ENCODE measurements at places on chromosomes 3 and 15.

DNA sequence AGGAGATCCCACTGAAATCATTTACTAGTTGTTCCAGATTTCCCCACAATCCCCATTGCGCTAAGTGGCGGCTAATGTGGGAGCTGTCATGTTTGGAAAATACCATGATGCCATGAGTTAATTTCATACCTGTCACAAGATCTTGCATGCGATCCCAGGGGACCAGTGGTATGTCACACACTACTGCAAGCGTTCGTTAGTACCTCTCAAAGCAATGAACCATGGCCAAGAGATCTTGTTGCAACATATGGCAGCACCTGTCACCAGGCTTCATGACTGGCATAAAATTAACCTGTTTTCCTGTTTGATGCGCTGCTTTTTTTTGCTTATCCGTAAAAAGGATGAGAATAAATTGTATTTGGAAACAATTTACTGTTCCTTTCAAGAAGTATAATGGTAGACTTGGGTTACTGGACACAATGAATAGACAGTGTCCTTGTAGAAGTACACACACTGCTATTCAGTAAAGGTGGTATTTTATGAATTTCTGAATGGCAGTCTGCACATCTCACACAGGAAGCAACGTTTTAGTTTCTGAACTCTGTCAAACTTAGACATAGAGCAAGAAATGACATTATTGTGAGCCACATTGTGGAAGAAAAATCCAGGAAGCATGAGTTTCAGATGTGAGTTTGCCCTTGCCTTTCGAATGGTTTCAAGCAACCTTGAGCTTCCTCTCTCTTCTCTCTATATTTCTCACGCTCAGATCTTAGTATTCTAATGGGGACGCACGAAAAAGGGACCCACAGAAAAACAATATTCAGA lies 81.9 kb downstream of the CHL1 start:
- no peak for DNase-seq

DNA sequence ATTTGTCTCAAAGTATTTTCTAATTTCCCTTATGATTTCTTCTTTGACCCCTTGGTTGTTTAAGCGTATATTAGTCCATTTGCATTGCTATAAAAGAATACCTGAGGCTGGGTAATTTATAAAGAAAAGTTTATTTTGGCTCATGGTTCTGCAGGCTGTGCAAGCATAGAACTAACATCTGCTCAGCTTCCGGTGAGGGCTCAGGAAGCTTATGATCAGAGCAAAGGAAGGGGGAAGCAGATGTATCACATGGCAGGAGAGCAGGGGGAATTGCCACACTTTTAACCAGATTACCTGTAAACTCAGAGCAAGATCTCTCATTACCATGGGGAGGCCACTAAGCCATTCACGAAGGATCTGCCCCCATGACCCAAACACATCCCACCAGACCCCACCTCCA lies 148.2 kb downstream of the PDE8A start:
- DNase-seq, result no peak

- no peak for DNase-seq
Observed at GRCh38 chr3:12462159-12462947, 21.9 kb upstream of the TSEN2 start.

DNA sequence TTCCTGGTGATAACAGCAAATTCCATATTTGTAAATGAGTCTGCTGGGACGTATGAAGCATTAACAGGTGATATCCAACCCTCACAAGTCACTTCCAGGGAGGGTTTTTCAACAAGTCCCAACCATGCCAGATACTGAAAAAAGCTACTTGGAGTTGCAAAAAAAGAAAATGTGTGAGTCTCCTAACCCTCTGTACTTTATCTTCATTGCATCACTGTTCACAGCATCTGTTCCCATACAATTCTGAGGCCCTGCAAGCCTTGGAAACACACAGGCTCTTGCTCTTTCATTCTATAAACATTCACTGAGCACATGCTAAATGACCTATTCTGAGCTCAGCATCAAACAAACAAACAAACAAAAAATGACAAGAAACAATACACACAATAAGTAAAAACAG lies 120.8 kb downstream of the RFTN1 start:
- DNase-seq, result no peak

DNA sequence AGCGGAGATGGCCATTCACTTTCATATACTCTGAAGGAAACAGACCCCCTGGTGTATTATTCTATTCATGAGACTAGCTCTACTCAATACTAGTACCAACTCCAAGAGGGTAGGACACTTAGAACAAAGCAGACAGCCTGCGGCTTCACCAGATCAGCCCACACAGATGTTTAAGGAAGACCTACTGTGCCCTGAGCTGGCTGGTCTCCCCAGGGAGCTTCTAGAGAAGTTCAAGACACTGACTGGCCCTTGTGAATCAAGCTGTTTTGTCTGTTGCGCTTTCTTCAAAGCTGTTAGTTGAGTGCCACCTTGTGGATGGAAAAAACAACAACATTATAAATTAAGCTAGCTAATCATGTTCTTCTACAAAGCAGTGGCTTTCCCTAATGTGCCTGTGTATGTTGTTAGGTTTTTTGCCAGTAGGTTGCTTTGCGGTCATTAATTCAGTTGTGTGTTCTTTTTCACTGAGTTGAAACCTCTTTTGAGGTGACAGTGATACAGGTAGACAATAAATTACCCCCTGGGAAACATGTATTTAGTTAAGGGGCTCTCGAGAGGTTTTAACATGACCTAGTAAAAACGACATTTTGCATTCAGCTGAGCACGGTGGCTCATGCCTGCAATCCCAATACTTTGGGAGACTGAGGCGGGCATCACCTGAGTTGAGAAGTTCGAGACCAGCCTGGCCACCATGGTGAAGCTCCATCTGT lies 64.2 kb upstream of the MYZAP start:
- peak; percentile 77 for DNase-seq

DNA sequence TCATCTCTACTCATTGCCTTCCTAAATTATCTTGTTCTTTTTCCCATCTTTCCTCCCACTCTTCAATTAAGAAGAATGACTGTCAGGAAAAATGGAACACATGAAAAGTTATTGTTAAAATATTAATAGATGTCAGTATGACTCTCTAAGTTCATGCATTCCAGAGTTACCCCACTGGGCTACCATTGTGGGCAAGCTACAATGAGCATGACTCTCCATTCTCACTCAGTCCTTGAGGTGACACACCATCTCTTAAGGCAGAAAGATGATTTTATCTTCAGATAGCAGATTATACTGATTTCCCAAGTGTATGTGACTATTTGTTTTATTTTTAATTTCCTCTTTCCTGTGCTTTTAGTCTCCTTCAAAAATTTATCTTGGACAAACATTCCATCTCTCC lies 144.3 kb downstream of the ALCAM start:
- no peak for DNase-seq

- DNase-seq, result no peak
Observed at GRCh38 chr3:20724241-20724640, 538.2 kb upstream of the SGO1 start.

- no peak for DNase-seq
Observed at GRCh38 chr15:95449230-95449628, 881.3 kb upstream of the NR2F2 start.

GRCh38 chr3:173465112-173465511 lies 67.6 kb downstream of the NLGN1 start:
- DNase-seq, result no peak

GRCh38 chr15:48282216-48282615 lies 49.0 kb upstream of the DUT start:
- no peak for DNase-seq

GRCh38 chr3:141484701-141485287 lies 2.0 kb upstream of the RASA2 start:
- no peak for DNase-seq

DNA sequence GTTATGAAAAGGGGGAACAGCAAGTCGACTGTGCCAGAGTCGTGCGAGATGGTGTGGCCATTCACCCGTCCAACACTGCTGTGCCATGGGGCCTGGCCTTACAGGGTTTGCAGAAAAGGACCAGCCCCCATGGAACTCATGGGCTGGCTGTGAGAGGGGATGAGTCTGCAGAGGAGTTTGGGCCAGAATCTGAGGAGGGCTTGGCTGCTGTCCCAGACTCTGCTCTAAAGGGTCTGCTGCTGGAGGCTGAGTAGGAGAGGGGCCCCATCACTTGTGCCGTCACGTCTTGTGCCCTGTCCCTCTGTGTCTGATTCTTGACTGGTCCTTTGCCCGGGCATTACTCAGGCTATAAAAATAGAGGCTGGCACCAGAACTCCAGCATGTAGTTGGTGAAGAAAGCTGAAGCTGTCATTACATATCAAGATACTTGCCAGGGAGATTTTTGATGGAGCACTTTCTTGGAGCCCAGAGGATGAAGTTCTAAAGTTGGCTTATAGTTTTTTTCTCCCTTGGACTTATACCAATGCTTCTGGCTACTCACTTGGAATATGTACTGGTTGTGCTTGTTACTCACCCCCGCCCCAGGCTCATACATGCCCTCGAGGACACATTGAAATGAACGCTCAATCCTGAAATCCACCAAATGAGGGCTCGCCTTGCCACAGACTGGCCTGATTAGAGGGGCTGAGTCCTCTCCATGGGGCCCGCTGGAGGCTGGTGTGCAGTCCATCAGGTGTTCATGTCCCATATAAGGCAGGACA lies 10.2 kb downstream of the PXYLP1 start:
- no peak for DNase-seq

DNA sequence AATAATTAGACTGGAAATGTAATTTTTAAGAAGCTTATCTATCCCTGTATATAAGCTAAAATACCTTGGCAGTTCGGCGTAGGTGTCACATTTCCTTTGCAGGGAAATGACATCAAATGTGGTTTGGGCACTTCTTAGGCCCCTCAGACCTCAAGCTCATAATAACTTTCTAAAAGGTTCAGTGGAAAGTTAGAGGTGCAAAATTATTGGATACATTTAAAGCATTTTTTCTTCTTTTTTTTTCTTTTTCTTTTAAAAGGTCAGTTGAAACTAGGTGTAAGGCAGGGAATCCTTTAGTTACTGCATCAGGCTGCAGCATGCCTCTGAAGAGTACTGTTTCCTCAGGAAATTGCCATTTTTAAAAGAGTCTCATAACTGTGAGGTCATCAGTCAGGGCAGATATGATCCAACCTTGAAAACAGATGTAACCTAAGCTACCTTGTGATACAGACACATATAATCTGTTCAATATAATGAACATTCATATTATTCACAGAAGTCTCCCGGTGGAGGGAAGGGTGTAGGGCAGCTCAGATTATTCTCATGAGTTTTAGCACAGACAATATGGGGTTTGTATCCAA lies 4.8 kb downstream of the SACM1L start:
- DNase-seq, result peak; percentile 30

- no peak for DNase-seq
Observed at GRCh38 chr3:104886220-104886995, 480.3 kb upstream of the ALCAM start.

- peak; percentile 68 for DNase-seq
Observed at GRCh38 chr3:121995161-121996137, 26.6 kb downstream of the ILDR1 start.

GRCh38 chr15:33915571-33916407 lies 52.5 kb upstream of the CHRM5 start:
- peak; percentile 53 for DNase-seq

- DNase-seq, result no peak
Observed at GRCh38 chr15:77630956-77631744, 1.6 kb downstream of the LINGO1 start.

GRCh38 chr15:66649235-66649984 lies 52.6 kb upstream of the SMAD6 start:
- no peak for DNase-seq

DNA sequence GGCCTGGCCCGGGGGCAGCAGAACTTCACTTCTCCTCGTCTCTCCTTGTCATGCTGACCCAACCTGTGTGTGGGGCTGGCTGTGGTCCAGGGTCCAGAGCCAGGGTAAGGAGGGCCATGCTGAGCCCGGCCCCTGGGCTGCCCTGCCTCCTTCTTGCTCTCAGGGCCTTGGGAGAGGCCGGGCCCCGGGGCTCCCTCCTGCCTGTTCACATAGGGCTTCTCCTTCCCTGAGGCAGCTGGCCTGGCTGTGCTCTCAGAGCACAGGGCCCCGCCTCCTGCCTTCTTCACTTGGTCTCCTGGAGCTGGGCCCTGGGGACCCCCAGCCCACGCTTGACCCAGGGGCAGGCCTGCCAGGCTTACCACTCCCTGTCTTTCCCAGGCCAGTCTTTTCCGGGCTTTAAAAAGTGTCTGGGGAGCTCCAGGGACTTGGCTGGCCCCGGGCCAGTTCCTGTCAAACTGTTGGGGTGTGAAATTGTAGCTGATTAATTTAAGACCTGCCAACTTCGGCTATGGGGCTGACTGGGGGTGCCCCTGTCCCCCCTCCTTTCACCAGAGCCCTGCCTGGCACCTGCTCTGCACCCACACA lies 11.8 kb downstream of the PLXNA1 start:
- DNase-seq, result no peak

DNA sequence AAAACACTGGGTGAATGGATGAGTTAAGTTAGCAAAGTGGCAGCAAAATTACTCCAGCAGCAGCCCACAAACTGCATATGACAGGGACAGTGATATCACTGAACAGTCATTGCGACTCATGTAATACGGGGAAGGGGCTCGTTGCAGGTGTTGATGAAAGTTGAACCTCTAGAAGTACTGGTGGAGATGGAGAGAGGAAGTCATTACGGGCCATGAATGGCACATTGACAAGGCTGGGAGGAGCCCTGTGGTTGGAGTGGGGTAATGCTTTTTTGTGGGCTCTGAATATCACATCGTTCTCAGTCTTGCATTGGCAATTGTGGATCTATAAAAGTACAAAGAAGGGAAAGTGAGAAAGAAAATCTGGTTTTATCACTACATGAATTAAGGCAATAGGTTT lies 278.1 kb downstream of the ZPLD1 start:
- no peak for DNase-seq

DNA sequence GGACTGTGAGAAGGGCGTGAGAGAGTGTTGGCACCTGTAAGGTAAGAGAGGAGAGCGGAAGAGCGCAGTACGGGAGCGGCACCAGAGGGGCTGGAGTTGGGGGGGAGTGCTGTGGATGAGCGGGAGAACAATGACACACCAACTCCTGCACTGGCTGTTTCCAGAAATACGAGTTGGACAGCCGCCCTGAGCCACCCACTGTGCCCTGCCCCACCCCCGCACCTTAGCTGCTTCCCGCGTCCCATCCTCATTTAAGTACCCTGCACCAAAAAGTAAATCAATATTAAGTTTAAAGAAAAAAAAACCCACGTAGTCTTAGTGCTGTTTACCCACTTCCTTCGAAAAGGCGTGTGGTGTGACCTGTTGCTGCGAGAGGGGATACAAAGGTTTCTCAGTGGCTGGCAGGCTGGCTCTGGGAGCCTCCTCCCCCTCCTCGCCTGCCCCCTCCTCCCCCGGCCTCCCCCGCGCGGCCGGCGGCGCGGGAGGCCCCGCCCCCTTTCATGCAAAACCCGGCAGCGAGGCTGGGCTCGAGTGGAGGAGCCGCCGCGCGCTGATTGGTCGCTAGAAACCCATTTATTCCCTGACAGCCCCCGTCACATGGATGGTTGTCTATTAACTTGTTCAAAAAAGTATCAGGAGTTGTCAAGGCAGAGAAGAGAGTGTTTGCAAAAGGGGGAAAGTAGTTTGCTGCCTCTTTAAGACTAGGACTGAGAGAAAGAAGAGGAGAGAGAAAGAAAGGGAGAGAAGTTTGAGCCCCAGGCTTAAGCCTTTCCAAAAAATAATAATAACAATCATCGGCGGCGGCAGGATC lies at the start of gene SOX2:
TSS of gene SOX2 (plus strand) at position 601 of the 811 bp plus-strand sequence. CDS start 436 bp downstream, outside the sequence.
- peak; percentile 13 for DNase-seq

Measured in hematopoietic multipotent progenitor cell treated with erythropoietin and hydrocortisone succinate and interleukin-3 and kit ligand, for 8 days (in vitro differentiated cells).